Stimulated activated CD4-positive, alpha-beta T cell treated with anti-CD3 and anti-CD28 coated beads, Interleukin-1b, Interleukin-23, amount 100 ng/mL, for 1 hour (primary cell): ENCODE measurements at places on chromosomes 5 and 9.
A peak's percentile ranks its signal among the peaks of the same experiment; 100 is the strongest.

DNA sequence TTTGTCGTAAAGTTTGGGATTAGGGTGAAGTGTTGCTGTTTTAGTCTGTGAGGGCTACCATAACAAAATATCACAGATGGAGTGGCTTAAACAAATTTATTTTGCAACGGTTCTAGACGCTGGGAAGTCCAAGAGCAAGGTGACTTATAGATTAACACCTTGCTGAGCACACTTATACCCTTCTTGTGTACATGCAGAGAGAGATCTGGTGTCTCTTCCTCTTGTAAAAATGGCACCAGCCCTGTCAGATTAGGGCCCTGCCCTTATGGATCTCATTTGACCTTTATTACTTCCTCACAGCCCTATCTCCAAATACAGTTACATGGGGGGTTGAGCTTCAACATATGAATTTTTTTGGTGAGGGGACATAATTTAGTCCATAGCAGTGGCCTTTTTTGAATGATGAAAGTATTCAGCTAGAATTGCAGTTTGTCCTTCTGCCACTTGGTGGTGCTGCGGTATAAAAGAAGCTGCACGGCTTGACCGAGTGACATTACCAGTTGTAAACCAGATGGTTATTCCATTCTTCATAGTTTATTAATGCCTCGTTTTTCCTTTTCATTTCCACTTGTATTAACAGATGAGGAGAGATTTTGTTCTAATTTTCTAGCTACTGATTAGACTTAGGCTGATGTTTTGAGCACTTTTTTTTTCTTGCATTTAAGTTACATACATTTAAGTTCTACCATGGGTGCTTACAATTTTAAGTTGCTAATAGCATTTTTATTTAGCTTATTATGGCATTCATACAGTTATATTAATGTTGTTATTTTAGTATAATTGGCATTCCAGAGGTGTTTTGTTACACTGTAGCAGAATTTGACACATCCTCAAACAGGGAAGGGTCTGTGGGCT, 19.4 kb downstream of the DCP2 start:
- DNase-seq = peak; percentile 53

DNA sequence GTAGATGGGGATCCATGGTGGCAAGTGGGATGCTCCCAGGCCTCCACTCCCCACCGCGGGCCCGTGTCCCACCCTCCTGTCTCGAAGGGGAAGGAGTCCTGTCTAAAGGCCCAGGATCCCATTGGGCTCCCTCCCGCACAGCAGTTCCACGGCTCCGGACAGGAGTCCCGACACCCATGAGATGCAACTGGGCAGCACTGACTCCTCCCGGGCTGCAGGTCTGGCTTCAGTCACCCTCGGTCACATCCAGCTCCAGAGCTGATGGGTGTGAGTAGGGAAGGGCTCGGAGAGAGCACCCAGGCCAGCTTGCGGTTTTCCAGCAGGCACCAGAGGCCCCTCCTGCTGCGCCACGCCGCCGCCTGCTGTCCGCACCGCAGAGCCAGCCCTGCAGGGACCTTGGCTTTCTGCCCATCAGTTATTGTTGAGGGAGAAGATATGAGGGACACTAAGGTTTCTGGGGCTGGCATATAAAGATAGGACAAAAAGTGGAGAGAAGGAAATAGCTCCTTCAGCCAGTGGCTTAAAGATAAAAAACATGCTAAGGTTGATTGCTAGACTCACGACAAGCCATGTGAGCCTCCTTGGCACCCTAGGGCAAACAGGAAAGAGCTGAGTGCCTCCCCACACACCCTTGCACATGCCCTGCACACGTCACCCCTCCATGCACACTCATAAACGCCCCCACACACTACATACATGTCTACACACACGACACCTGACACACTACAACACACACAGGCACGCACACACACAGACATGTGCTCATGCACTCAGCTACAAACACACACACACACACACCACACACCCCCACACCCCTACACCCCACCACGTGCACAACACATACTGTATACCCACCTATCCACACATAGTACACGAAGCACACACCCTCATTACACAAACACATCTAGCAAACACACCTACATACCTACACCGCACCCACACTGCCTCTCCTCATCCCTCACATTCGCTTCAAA, 79.0 kb downstream of the AK8 start:
- no peak for DNase-seq

DNA sequence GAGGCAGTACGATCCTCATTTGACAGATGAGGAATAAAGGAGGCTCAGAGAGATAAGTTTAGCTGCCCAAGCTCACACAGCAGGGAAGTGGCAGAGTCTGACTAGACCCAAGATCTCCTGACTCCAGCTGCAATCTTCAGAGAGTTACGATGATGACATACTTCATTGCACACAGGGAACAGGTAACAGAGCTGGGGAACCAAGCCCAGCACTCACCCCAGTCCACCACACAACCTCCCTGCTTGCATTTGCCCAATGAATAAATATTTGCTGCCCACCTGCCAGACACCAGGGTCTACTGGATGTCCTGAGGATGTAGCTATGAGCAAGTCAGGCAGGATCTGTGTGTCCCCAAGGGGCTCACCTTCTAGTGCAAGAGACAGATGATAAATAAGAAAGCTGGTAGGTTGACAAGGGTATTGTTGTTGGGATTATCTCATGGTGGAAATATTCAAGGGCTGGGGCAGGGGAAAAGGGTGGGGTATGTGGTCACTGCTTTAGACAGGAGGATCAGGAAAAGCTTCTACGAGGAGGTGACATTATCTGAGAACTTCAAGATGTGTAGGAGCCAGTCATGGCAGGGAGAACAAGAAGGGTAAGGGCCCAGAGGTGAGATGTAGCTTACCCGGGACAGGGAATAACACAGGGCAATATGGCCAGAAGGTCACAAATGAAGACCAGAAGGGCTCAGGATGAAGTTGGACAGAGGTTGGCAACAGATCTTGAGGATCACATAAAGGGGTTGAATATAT, 28.6 kb upstream of the CPEB4 start:
- no peak for DNase-seq

- no peak for DNase-seq
These were observed 249.0 kb upstream of the WWC1 start for GRCh38 chr5:168042284-168043068.

- DNase-seq = no peak
These were observed 17.9 kb upstream of the C5orf47 start for GRCh38 chr5:173970878-173971650.

DNA sequence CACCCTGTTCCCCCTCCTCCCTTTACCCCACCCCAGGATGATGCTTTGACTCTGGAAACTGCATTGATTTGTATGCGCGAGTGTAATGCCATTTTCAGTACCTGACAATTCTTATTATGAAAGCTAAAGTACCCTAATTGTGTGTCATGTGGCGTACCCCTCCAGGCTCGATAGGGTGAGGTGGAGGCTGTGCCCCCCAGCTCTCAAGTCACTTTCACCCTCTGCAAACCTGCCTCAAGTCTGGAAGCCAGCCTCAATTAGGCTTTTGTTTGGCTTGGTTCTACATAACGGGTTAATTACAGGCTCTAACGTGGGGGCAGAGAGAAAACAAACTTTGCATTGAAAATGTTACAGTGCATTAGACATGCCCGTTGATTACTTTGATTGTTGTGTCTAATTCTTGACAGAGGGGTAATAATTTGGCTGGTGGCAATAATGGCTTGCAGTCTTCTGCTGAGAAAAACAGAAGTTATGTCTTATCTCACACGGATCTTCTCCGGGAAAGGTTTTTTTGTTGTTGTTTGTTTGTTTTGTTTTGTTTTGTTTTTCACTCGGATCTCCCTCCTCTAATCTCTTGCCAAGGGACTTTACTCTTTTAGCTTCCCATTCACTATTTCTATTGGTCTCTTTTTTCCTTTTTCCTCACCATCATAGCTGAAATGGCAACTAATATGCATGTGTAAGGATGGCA, 12.6 kb downstream of the ISL1 start:
- no peak for DNase-seq
